ENCODE measurements at places on chromosomes 16 and 17.

DNA sequence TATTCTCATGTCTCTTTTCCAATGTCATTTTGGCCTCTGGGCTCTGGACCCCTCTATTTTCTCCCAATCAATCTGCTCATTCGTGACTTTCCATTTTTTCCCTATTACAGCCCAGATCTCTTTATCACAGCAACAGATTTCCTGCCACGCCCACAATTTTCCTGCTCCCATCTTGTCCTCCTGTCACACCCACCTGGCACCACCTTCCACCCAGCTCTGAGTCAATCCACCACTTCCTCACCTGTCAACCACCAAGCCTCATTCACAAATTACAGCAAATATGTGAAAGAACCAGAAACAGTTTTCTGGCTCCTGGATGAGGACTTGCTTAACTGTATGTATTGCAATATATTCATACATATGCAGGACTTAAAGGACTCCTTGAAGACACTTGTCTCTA, 311.3 kb downstream of the GRIN2A start:
- no peak for DNase-seq

GRCh38 chr17:33561569-33562334, 268.7 kb upstream of the ASIC2 start:
- DNase-seq: no peak

- no peak for DNase-seq
Measured at GRCh38 chr17:1649844-1650501, at the start of gene RILP. TSS of gene RILP (minus strand) at chr17:1649866. CDS start at chr17:1649804, 62 bp downstream.

DNA sequence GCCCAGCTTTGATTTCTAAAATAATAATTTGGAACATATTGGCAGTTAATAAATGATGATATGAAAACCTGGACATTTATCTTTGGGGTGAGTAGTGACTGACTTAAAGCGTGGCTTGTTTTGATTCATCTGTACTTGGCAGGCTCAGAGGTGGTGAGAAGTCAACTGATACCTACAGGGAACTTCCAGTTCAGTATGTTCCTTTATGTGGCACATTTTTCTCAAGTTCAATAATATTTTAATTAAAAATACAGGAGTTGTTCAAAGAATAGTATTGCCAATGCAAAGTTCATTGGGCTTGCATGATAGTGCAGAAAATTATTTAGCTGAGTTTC, 34.3 kb downstream of the SLC47A1 start:
- DNase-seq: no peak

GRCh38 chr16:19876501-19877059, 8.1 kb downstream of the GPRC5B start:
- no peak for DNase-seq

DNA sequence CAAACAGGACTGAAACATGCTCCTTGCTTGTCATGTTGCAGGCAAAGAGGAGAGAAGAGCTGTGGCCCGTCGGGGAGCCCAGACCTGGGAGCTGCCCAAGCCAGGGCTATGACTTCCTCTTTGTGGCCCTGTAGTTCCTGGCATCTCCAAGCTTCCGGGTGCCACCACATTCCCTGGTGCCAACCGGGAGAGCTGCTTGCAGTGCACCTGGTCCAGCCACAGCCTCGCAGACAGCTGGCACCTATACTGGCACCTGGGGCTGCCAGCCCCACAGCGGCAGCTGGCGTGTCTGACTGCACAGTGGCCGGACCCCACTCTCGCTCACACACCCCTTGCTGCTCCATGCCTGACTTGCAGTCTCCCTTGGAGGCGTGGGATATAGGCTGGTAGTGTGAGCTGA, 37.1 kb upstream of the FOXJ1 start:
- no peak for DNase-seq

DNA sequence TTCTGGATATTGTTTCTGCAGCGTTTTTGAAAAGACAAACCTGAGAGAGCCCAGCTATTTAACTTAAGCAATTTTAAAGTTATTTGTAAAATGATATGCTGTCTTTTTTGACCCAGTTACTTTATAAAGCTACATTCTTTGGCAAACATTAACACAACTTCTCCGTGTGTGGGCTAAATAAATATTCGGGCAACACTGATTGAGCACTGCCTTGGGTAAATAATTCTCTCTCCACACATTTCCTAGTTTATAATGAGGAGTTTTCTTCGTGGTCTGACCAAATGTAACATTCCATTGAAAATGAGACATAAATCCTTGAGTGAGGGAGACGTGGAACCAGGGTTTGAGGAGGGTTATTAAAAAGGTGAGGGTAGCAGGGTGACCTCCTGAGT, 142.8 kb downstream of the WWOX start:
- DNase-seq: no peak

GRCh38 chr16:4330277-4330874, 14.5 kb downstream of the GLIS2 start:
- peak; percentile 74 for DNase-seq

GRCh38 chr16:57256601-57257395, 11.7 kb downstream of the ARL2BP start:
- DNase-seq: no peak

DNA sequence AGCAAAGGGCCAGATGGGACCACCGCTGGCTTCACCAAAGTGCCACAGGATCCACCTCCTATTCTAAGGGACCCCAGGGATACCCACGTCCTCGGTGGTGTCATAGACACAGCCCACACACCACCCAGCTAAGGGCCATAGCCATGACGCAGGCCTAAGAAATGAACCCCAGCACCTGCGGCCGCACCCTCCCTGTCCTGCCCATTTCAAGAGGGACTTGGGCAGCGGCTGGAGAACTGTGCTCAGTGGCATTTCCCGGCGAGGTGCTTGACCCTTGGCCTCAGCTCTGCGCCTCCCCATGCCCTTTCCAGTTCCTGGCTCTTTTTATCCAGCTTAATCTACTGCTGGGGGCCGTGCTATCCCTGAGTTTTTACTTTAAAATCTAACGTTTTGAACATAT, 27.3 kb downstream of the ZNF778 start:
- DNase-seq: no peak

- no peak for DNase-seq
Measured at GRCh38 chr17:16135461-16135860, 79.9 kb downstream of the NCOR1 start.

- DNase-seq: no peak
Measured at GRCh38 chr16:85844786-85845185, 45.3 kb downstream of the COX4I1 start.

DNA sequence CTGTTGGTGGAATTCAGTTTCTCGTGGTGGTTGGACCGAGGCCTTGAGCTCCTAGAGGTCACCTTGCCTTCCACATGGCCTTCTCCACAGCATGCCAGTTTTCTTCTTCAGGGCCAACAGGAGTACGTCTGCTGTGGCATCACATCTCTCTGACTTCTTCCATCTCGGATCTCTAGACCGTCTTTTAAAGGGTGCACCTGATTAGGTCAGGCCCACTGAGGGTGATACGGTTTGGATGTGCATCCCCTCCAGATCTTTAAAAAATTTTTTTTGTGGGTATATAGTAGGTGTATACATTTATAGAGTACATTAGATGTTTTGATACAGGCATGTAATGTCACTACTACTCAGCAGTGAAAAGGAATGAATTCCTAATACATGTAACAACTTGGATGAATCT, 58.3 kb upstream of the BRD7 start:
- no peak for DNase-seq

DNA sequence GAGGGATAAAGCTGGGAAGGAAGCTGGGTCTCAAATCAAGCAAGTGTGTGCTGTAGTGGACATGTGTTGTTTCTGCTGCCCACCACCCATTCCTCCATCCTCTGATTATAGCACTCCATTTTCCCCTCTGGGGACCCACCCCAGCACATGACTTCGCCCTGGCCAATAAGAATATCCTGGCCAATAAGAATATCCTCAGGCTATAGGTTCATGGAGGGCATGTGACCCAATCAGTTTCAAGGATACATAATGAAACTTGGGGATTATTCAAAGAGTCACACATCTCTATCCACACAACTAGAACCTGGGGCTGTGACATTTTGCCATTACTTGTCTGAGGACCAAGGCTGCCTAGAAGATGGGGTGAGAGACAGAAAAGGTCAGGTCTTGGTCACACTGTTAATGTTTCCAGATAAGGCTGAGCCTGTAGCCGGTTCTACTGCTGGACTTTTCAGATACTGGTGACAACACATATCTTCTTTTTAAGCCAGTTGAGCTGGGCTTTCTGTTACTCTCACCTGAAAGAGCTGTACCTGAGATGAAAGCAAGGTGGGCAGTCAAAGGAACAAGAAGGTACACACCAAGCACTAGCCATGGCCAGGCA, 33.7 kb downstream of the MYO18A start:
- no peak for DNase-seq

- no peak for DNase-seq
Measured at GRCh38 chr17:82663381-82664275, 15.4 kb upstream of the WDR45B start.

DNA sequence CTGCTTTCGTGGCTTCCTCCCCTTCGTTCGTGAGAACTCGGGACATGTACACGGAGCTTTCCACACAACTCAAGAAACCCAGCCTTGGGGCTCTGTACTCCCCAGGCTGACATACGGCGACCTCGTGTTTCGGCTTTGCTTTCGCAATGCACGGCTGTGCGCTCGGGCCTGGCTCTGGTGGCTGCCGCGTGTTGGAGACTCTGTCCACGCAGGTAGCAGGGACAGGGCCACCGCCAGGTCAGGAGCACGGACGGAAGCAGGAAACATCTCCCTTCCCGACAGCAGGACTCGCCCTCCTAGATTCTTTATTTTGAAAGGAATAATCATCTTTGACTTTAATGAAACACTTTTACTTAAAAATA, 17.3 kb downstream of the UTS2R start:
- no peak for DNase-seq

DNA sequence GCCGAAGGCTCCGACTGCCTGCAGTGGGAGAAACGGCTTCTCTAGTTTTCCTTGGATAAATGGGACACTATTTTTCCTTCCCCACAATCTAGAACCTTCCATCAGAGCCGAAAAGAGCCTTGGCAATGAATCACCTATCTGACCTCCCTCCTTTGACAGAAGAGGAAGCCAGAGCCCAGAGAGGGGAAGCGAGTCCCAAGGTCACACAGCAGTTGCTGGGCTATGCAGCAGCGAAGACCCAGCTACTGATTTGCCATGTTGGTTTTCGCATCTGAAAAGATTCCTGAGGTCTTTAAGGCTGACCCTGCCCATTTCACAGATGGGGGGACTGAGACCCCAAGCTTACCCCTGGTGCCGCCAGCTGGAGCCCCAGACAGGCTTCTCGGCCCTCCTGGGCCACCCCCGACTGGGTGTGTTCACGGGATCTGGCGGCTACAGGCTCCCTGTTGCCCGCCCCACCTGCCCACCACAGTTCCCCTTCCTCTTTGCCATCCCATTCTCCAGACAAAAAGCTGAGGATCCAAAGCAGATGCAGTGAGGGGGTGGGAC, 45.9 kb downstream of the RAI1 start:
- no peak for DNase-seq

GRCh38 chr16:31215287-31216162, 1.4 kb downstream of the PYDC1 start:
- DNase-seq: no peak

DNA sequence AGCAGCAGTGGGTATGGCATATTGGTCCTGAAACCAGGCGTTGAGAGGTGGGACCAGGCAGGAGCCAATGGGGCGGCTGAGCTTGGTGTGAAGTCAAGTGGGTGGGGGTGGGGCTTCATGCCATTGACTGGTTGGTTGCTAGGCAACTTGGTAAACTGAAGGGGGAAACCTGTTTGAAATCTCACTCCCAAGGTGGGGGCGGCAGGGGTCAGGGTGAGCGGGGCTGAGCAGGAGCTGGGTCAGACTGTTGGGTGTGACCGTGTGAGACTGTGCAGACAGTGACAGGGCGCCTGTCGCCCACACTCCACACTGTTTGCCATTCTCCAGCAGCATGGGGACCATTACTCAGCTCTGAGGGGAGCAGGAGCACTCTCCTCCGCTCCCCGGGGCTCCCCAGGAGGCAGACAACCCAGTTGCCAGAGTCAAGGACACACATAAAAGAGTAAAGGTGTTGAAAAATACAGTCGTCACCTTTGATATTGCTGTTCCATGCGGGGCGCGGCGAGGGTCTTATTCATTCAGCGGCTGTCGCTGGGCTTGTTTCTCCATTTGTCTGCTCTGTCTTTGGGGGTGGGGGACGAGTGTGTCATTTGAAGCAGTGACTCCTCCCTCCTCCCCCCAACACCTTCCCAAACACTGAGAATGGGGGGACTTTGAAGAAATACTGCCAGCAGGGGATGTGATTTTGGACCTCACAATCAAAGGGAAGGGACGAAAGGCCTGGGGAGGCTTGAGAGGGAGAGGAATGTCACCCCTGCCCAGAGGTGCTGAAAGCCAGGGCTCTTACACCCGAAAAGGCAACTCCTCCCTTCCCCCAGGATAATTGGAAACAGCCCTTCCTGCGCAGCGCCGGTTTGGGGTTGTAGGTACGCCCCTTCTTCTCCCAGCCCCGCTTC, 1.2 kb upstream of the EFNB3 start:
- peak; percentile 35 for DNase-seq

DNA sequence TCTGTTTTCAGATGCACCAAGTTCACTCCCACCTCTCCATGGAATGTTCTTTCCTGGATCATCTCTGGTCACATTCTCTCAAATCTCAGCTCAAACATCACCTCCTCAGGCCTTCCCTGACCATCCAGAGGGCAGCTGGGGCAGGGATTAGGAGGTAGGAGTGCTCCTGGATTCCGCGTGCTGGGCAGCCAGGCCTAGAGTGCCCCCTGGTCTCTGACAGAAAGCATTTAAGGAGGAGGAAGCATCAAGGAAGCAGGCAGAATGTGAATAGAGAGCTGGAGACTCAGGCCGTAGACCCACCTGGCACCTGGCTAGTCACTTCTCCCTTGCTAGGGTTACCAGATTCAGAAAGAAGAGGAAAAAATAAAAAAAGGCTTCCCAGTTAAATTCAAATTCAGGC, 2.5 kb upstream of the CYB561 start:
- DNase-seq: no peak

- DNase-seq: no peak
Measured at GRCh38 chr16:1420111-1420539, 422 bp downstream of the UQCC4 start.

- DNase-seq: no peak
Measured at GRCh38 chr17:58521680-58522079, 7.2 kb upstream of the MTMR4 start.

- no peak for DNase-seq
Measured at GRCh38 chr16:24035127-24035842, 199.5 kb downstream of the PRKCB start.

GRCh38 chr17:32519228-32520103, 32.7 kb downstream of the CDK5R1 start:
- DNase-seq: peak; percentile 43

DNA sequence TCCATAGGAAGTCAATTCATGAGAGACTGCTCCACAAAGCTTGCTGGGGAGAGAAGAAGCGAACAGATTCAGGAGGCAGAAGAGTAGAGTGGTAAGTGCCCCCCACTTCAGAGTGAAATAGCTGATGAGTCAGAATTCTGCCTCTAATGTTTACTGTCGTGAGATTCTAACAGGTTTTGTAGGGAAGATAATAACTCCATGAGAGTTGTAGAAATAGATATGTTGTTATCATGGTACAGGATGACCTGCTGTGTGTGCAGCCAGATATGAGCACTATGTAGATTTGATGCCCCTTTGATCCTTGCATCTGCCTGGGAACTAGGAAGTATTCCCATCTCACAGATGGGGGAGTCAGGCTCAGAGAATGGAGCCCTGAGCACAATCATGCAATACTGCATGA, 502.4 kb upstream of the CDH11 start:
- DNase-seq: no peak
